CD4-positive, alpha-beta T cell treated with Interleukin-12 subunit alpha and Interleukin-12 subunit beta, for 1 hour (primary cell): ENCODE measurements at places on chromosomes 6 and 20.

DNA sequence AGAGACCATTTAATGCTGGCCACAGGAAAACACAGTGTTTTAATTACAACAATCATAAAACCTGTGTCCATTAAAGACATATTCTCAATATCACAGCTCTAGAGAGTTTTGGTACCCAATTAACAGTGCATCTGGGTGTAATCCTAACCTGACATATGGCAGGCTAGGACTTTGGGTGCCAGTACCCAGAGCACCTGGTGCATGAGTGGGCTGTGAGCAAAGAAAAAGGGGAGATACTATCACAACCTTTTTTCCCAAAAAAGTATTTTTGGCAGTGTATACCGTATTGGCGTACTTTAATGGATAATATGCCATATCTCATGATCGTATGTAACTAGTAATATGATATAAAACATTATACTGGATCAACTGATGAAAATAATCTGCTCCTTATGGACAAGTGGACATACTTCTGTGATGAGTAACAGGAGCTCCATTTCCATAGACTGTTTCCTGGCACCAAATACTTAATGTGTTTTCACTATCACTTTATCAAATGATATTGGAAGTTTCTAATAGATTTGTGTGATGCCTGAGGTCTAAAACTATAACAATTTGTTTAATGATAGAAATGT is 91.7 kb downstream of the COL19A1 start:
- DNase-seq, result no peak

GRCh38 chr6:122286512-122286911 is 112.9 kb upstream of the HSF2 start:
- no peak for DNase-seq

- DNase-seq, result no peak
Measured at GRCh38 chr20:52332649-52333250, 141.2 kb upstream of the ZFP64 start.

GRCh38 chr20:15789079-15789478 is 784.2 kb downstream of the KIF16B start:
- DNase-seq, result no peak
